ENCODE measurements at places on chromosomes 7 and 10.

DNA sequence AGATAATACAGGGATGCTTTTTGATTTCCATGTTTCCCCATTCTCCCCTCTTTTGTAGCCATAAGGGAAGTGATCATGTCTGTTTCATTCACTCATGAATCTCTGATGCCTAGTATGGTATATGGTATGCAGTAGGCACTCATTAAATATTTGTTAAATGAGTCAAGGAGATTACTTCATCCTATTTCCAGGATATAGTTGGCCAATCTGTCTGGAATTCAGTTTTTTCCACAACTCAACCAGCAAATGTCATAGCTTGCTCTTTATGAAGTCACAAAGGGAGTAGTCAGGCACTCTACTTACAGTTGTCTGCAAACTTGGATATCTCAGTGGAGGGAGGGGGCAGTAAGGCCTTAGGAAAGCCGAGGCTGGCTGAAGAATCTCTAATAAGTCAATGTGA, 853.6 kb downstream of the LRMDA start:
- DNase-seq: no peak

- no peak for DNase-seq
These were observed 700 bp downstream of the NIPSNAP2 start for GRCh38 chr7:55965100-55965470.

DNA sequence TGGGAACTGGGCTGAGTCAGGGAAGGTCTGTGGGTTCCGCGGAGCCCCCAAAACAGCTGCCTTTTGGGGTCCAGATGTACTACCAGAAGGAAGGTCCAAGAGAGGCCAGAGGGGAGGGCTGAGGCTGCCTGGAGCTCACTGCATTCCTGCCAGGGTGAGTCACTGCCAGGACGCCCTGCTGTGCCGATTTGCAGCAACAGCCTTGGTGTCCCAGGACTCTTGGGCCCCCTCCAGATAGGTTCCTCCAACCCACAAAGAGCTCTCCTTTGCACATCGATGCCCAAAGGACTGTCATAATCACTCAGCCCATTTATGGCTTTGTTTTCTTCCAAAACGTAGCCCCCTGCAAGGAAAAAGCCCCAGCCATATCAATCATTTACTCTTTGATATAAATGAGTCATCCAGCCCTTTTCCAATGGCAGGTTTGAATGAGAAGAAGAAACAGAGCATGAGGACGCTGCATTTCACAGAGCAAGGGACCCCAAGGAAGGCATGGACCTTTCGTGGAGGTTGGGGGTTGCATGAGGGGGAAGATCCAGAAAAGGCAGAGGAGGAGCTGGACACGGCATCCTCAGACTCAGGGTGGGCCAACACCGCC, 32.2 kb upstream of the COL13A1 start:
- DNase-seq: no peak

- no peak for DNase-seq
These were observed 275.9 kb upstream of the PLPP4 start for GRCh38 chr10:120181154-120181553.

DNA sequence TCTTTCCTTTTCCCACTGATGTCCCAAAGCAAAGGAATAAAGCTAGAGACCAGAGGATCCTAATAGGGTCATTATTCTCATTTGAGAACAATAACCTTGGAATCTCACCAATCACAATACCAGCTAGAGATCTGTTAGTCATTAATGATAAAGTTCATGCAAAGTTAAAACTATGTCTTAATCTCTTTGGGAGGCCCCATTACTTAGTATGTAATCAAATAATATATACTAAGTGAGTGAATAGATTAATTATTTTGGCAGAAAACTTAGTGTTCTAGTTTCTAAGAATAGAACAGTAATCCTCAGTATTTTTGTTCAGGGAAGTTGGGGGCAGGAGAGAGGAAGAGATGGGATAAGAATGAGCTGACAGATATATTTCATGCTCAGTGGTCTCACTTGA, 227.2 kb downstream of the MTERF1 start:
- no peak for DNase-seq

DNA sequence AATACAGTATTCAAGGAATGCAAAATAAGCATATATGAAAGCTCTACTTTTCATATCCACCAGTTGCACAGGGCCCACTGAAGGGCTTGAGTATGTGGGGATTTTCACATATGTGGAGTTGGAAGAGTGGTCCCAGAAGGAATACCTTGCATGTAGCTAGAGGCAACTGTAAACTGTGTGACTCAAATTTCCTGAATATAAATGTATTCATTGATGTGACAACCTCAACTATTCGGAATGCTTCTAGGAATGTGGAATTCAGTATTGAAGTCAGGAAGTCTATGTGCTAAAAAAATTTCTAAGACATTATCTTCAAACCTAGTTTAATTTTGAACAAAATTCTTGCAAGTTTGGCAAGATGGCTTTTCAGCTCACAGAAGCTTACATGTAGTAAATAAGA, 695.5 kb upstream of the SEMA3D start:
- no peak for DNase-seq

DNA sequence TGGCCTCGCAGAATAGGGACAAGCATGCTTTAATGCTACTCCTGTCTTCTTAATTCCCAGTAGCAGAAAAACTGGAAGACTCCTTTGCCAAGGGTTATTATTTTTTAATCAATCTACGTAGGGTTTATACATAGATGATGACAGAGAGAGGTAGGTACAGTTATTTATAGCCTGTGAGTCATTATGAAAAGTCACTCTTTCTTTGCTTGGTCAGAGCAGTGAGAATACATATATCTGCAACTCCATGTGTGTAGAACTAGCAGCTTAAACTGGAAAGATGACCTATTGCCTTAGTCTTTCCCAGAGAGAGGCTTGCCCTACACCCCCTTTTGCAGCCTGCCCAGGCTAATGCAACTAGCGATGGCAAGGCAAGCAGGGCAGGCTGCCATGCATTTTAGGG, 1050.6 kb downstream of the NRG3 start:
- DNase-seq: no peak

DNA sequence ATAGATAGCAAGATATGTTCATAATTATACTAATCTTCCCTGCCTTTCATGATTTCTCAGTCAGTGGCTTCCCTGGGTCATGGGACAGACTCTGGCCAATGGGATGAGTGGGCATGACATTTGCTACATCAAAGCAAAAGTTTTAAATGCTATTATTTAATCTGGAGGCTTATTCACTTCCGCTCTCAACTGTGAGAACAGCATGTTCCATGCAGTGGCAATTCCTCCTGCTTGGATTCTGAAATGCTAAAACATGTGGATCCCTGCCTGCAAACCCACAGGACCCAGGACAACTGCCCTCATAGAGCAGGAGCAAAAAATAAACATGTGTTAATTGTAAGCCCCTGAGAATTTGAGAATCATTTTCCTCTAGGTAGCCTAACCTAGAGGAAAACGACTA, 1412.4 kb upstream of the CELF2 start:
- no peak for DNase-seq

Data from stimulated activated CD4-positive, alpha-beta T cell treated with anti-CD3 and anti-CD28 coated beads, Interleukin-2, amount 100 ng/mL, for 48 hours (primary cell).